ENCODE measurements at places on chromosomes 13 and 19.

DNA sequence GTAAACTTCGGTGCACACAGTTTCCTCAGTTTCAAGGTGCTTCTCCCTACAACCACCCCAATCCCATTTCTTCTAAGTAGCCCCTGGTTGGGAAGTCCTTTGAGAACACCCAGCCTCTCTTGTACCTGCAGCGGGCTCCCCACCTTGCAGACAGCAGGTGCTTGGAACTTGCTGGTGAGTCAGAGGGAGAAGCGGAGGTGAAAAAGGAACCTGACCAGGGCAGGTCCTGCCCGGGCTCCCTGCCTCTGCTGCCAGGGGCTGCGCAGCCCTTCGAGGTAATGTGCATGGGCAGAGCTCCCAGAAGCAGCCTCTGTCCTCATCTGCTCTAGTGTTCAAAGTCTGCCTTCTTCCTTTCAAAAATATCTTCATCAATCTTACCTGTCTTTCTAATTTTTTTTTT lies 274.0 kb upstream of the SOX1 start:
- no peaks in the 10 kb centered on the region for H3K4me1 ChIP-seq
- no peaks in the 10 kb centered on the region for H3K36me3 ChIP-seq
- H3K27ac ChIP-seq = no peak overlapping the region

GRCh38 chr13:113815151-113816058 lies 48.5 kb downstream of the GAS6 start:
- DNase-seq = peak; percentile 12
- H3K27ac ChIP-seq = no peak overlapping the region
- peak overlapping the region; percentile 34 for H3K4me3 ChIP-seq
- H3K4me1 ChIP-seq = peaks cover 15% of the 10 kb centered on the region
- no peaks in the 10 kb centered on the region for H3K27me3 ChIP-seq

DNA sequence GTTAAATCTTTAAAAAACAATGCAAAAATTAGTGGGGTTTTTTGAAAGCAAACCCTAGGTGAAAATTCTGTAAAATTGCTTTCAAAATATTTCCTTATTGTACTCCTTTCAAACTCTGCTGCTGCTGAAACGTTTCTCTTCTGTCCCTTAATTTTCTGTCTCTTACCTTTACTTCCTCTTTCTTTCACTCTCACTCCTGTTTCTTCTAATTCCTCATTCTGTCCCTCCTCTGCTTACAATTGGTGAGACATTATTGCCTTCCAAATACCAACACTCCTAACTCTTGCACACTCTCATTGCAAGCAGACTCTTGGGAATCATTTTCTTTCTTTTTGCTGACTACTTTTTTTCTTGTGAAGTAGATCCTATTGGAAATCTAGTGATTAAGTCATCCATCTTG lies 685.6 kb upstream of the SLITRK1 start:
- no peaks in the 10 kb centered on the region for H3K36me3 ChIP-seq
- no peaks in the 10 kb centered on the region for H3K27me3 ChIP-seq
- no peak for DNase-seq
- no peak overlapping the region for H3K4me3 ChIP-seq
- H3K27ac ChIP-seq = no peak overlapping the region

DNA sequence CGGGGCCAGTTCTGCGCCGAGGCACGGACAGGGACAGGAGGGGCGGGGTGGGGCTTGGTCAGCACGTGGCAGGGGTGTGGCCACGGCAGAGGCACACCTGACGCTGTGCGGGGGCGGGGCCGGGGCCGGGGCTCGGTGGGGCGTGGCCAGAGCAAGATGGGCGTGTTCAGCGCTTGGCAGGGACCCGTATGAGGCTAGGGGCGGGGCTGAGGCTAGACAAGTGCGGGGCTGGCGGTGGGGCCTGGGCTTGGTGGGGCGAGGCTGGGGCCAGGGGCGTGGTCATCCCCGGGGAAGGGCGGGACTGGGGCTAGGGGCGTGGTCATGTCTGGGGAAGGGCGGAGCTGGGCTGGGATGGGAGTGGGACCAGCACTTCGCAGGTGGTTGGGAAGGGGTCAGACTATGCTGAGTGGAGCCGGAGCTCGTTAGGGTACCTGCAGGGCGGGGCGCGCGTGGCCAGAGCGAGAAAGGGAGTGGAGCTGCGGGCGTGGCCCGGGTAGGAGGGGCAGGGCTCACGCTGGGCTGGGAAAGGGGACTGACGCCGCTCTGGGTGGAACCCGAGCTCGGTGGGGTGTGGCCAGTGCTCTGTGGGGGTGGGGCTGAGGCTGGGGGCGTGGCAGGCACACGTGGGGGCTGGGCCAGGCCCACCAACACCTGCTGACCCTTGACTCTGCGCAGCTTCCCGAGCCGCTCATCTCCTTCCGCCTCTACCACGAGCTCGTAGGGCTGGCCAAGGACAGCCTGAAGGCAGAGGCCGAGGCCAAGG lies 12.8 kb downstream of the POLR2E start:
- no peaks in the 10 kb centered on the region for H3K27me3 ChIP-seq
- peak overlapping the region; percentile 47 for H3K27ac ChIP-seq
- H3K4me3 ChIP-seq = no peak overlapping the region
- peak; percentile 87 for DNase-seq
- peaks cover 86% of the 10 kb centered on the region for H3K4me1 ChIP-seq

GRCh38 chr19:14450168-14450874 lies 17.2 kb downstream of the PKN1 start:
- peaks cover 7% of the 10 kb centered on the region for H3K4me1 ChIP-seq
- DNase-seq = peak; percentile 47
- H3K36me3 ChIP-seq = peaks cover 71% of the 10 kb centered on the region
- no peaks in the 10 kb centered on the region for H3K27me3 ChIP-seq
- no peak overlapping the region for H3K27ac ChIP-seq

DNA sequence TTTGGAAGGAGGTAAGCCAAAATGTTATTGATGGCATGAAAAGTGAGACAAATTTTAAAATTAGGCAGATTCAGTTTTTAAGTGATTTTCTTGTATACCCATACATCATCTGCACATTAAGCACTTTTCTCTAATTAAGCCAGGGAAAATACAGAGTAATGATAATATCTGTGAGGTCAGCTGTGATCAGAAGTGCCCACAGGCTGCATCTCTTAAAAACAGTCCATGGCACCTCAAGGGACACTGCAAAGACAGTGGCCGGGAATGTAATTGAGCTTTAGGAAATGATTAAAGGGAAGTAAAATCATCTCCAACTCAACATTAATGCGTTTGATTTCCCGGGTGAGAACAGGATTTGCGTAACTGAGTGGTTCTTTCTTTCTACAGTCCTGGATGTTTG lies 2.0 kb downstream of the COL4A1 start:
- peaks cover 8% of the 10 kb centered on the region for H3K27me3 ChIP-seq
- no peak for DNase-seq
- H3K4me3 ChIP-seq = no peak overlapping the region
- no peak overlapping the region for H3K27ac ChIP-seq
- H3K4me1 ChIP-seq = no peaks in the 10 kb centered on the region
- no peaks in the 10 kb centered on the region for H3K36me3 ChIP-seq

DNA sequence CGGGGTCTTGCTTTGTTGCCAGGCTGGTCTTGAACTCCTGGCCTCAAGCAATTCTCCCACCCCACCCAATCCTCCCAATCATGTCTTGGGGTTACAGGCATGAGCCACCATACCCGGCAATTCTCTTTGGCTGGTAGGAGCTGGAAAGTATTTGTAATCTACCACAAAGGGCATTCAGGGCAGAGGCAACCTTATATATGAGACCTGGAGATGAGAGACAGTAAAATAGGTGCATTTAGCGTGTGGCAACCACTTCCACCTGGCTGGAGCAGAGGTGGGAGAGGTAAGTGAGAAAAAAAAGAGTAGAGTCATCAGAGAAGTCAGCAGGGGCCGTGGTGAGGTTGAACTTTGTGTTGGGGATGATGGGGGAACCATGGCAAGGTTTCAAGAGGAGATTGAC lies 36.8 kb downstream of the VAV1 start:
- no peak overlapping the region for H3K4me3 ChIP-seq
- no peaks in the 10 kb centered on the region for H3K36me3 ChIP-seq
- H3K27me3 ChIP-seq = no peaks in the 10 kb centered on the region
- no peak for DNase-seq
- H3K4me1 ChIP-seq = peaks cover 48% of the 10 kb centered on the region
- no peak overlapping the region for H3K27ac ChIP-seq
